NCI-H1105 treated with DMSO at 0.1 percent for 48 hours (cell line): ENCODE measurements at places on chromosomes 5 and 9.

DNA sequence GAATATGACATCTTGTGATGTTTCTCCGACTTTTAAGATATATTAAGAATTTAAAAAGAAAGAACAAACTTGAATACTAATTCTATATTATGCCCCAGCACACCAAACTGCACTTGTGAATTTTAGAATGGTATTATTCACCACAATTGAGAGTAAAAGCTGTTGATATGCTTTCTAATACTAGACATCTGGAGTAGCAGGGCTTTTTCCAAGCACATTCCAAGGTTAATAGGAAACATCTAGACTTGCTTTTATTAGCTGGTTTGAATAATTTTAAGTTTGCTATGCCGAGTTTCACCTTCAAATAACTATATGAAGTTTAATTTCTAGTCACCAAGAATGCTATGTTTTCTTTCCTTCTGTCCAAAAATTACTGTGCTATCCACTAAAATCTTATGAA lies 13.5 kb downstream of the NREP start:
- no peak for DNase-seq

DNA sequence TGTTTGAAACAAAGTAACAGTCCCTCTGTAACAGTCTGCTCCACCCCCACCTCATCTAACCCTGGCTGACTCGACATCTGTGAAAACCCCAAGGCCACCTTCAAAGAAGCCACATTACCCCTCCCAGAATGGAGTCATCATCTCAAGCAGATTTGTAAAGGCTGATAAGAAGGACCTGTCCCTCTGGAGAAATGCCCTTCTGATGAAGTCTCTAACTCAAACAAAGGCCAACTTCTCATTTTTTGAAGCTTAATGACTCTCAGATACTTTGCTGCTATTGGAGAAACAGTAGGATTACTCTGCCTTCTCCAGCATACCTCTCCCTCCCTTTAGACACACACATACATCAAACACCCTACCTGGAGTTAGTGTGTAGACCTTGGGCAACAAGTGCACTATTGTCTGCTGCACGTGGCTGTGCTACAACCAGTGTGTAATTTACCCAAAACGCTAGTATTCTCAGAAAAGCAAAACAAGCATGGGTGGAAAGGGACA lies 5.3 kb upstream of the SUSD1 start:
- DNase-seq = no peak

DNA sequence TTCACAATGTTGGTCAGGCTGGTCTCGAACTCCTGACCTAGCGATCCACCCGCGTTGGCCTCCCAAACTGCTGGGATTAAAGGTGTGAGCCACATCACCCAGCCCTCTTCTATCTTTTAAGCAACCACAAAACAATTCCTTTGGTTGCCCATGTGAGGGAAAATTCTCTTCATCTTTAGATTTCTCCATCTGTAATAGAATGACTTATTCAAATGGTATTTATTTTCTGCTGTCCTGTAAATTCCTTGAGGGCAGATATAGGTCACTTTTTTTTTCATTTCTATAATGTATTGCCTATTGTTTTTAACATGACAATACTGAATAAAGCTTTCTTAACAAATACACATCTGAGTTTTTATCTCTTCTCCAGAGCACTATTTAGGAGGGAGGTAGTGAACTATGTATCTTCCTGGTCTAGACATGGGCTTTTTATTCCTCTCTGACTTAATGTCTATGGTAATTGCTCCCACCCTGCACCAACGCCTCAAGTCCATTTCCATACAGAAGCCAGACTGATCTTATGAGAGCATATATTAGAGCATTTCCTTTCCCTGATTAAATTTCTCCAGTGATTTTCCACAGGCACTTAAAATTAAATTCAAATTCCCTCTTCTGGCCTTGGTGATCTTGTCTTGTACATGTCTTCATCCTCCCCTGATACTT lies 595.6 kb downstream of the CAAP1 start:
- DNase-seq = no peak

- DNase-seq = peak; percentile 36
Measured at GRCh38 chr9:76200745-76201144, 193.5 kb downstream of the RFK start.

GRCh38 chr5:76391014-76391413 lies 12.1 kb upstream of the IQGAP2 start:
- DNase-seq = no peak

DNA sequence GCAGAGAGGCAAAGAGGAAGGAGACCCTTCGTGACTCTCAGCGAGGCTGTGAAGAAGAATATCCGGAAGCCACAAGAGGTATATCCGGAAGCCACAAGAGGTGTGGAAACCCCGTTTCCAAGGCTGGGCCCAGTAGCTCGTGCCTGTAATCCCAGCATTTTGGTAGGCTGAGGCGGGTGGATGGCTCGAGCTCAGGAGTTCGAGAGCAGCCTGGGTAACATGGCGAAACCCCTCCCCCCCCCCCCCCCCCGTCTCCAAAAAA lies 612 bp upstream of the BBLN start:
- DNase-seq = no peak

DNA sequence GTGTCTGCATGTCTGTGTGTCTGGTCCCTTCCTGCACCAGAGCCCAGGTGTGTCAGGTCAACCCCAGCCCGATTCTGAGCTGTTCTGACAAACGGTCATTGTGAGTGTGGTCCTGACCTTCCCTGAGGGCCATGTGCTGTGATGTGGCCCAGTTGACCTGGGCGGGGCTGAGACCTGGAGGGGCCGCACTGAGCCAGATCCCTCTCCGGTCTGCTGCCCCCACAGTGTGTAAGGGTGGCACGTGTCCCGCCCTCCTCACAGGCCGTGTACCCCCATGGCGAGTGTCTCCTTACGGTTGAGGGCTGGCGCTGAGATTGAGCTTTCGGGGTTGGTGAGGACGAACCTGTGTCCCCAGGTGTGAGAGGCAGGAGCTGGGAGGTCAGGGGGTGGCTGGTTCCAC lies 136.5 kb downstream of the MRPL36 start:
- no peak for DNase-seq

GRCh38 chr9:132631280-132631679 lies 38.5 kb downstream of the DDX31 start:
- DNase-seq = no peak

DNA sequence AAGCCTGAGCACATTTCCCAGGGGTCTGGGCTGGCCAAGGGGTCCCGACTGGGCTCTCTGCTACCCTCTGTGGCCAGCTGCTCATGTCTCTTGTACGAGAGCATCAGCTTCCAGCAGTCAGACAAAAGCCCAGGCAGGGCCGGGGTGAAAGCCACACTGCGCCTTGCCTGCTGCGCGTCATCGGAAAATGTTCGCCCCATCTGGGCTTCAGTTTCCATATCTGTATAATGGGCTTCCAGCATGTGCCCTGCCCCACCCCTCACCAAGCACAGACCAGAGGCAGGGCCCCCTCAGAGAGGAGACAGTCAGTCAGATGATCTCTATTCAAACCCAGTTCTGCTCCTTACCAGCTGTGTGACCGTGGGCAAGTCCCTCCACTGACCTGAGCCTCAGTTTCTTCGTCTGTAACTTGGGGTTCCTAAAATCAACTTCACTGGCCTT lies 8.0 kb upstream of the GRHPR start:
- no peak for DNase-seq

- no peak for DNase-seq
Measured at GRCh38 chr5:124377386-124377785, 369.1 kb downstream of the ZNF608 start.

DNA sequence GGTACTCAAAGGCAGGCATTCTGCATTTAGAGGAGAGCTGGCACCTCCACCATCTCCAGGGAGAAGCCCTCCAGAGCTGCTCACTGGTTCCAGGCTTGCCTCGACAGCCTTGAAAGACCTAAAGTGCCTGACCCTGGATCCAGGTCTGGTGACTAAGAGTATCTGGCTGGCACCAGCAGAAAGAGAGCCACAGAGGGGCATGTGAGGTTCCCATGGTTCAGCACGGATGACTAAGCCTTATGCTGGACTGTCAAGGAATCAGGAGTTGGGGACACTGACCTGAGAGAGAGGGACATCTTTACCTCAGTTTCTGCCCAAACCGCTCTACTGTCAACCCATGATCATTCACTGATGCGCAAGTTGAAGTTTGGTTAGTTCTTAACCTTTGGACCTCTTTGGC lies 3.0 kb downstream of the ACTL7A start:
- DNase-seq = no peak

DNA sequence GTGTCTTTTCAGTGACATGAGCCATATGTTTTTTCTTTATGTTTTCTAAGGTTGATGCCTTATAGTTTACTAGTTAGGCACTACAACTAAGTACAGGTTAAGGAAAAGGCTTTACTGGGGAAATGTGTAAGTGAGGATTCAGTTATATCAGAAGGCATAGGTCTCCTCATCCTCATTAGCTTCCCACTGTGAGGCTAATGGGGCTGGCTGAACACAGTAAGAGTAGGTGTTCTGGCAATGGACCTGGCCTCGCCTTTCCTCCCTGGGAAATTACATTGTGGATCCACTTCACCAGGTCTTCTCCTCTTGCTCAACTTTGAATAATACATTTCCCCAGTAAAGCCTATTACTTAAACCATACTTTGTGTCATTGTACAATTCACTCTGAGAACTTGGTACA lies 225.5 kb downstream of the PTPRD start:
- no peak for DNase-seq

DNA sequence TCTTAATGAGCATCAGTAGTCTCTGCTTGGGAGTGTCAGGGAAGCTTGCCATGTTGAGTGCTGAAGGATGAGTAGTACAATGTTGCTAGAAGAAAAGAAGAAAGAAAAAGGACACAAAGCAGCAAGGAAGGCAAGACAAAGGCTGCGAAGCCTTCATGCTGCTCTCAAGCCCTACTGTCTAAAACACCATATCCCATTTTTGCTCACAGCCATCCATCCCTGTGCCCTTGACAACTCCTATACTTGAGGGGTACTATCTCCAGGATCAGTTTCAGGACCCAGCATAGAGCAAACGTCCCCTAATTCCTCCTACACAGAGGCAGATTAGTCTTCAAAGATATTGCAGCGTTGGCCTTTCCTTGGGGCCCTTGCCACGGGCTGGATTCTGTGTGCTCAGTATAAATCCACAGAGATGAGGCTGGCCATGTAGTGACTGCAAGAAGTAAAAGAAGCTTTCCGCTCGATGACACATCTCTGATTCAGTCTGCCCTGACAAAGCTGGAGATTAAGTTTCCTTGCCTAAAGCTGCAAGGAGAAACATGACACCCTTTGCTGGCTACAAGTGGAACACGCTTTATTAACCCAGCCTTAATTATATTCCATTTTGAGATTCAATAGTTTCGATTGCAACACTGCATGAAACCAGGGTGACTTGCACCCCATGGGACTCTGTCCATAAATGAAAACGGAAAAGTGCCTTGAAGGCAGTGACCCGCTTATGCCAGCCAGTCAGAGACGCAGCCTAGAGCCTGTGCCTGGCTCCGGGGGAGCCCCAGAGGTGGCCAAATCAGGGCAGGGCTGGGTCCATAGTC lies 304.6 kb downstream of the ACTL7B start:
- DNase-seq = no peak

DNA sequence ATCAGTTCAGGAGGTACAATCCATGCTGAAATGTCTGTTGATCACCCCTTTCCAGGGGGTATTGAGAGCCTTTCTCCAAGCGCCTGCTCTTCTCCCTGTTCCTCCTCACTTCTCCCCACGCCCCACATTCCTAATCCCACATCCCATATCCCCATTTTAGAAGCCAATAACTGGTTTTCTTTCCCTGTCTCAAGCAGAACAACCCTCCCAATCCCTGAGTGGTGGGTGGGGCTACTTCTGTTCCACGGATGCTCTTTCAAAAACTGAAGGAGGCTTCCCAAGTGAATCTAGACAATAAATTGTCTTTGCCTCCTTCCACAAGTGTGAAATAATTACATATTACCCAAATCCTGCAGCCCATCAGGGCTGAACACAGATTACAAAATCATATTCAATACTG lies 77.0 kb upstream of the SEMA6A start:
- no peak for DNase-seq

- DNase-seq = no peak
Measured at GRCh38 chr5:59102437-59102836, 519.6 kb downstream of the RAB3C start.

- no peak for DNase-seq
Measured at GRCh38 chr5:5933651-5934050, 444.7 kb downstream of the MED10 start.

DNA sequence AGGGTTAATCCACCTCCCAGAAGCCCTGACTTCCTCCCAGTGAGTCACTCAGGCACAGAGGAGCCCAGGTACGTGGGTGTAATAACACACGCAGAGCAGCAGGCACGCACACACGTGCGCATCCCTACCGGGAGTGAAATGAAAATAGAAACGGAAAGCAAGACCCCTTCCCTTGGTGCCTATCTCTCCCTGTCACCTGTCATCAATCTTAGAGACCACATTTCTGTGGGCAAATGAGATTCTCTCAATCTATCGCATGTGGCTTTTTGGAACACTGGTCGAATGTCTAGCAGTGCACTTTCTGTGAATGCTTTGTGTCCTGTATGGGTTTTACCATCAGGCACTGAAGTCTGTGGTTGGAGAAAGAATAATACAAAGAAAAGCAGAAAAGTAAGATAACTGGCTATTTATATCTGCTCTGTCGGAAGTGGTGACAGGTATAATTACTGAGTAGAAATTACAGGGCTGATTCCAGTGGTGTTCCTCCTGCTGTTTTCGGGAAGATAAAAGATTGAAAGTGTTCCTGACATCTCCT lies 137.7 kb upstream of the GRIA1 start:
- no peak for DNase-seq

DNA sequence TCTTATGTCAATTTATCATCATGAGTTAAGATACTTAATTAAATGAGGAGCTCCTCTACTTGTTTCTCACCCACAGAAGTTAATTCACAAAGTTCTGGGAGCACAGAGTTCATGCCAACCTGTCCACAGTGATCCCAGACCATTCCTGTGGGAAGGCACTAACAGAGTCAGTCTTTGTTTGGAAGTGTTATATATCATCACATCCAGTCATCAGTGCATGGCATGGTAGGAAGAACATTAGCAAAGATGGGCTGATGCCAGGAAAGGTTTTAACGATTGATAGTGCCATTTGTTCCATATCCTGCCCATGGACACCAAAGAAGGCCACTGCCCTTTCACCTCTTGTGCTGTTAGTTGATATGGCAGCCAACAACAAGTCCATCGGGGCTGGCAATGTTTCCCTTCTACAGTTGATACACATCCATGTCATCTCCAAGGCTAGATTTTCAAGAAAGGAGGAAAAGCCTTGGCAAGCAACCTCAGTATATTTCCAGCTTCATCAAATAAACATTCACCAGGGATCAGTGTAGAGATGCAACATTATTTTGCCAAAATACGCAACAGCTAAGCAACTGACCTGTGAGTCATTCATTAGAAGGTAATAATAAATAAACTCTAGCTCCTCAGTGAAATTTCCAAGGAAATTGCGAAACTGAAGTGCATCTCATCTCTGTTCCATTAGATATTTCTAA lies 169.6 kb downstream of the RORB start:
- no peak for DNase-seq

DNA sequence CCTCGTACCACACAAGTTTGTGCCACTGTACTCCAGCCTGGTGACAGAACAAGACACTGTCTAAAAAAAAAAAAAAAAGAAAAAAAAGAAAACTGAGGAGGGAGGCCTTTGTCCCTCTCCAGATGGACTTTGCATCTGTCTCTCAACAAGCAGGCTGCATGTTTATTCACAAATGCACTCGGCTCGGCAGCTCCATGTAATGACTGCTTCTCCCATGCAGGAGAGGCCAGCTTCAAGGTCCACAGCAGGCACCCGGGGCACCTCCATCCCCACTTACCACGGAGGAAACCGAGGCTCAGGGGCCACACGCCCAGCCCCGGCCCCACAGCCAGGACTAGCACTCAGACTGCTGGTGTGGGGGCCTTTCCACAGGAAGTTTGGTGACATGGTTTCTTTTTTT lies 13.1 kb upstream of the NCS1 start:
- no peak for DNase-seq
